ENCODE measurements at places on chromosomes 12 and 14.

DNA sequence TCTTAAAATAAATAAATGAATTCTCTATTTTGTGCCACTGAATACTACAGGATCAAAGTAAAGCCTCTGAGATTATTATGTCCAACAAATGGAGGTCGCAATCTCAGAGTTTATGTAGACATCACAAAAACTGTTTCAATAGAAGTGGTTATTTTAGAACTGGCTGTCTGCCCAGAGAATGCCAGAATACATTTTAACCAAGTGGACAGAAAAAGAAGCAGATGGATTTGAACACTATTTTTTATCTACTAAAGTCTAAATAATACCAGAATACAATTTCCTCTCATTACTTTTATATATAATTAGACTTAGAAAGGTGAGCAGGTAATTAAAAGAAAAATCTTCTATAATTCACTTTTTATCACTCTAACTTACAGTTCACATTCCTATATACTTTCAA is 118.3 kb downstream of the MED13L start:
- H3K27ac ChIP-seq: no peak overlapping the region
- peaks cover 39% of the 10 kb centered on the region for H3K4me1 ChIP-seq
- H3K4me3 ChIP-seq: no peak overlapping the region
- H3K27me3 ChIP-seq: no peaks in the 10 kb centered on the region
- DNase-seq: no peak
- no peaks in the 10 kb centered on the region for H3K36me3 ChIP-seq

DNA sequence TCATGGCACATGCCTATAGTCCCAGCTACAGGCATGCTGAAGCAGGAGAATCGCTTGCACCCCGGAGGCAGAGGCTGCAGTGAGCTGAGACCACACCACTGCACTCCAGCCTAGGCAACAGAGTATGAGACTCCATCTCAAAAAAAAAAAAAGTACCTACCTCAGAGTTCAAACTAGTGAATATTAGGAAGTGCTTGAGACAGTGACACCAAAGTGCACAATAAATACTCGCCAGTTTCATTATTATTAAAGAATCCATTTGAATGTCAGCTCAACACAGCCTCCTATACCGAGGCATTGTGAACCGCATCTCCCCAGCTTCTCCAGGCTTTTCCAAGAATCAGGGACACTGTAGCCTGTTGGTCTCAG is 5.0 kb downstream of the GAPDH start:
- no peak overlapping the region for H3K4me3 ChIP-seq
- H3K27ac ChIP-seq: peak overlapping the region; percentile 14
- no peak for DNase-seq
- H3K36me3 ChIP-seq: peaks cover 51% of the 10 kb centered on the region
- no peaks in the 10 kb centered on the region for H3K27me3 ChIP-seq

DNA sequence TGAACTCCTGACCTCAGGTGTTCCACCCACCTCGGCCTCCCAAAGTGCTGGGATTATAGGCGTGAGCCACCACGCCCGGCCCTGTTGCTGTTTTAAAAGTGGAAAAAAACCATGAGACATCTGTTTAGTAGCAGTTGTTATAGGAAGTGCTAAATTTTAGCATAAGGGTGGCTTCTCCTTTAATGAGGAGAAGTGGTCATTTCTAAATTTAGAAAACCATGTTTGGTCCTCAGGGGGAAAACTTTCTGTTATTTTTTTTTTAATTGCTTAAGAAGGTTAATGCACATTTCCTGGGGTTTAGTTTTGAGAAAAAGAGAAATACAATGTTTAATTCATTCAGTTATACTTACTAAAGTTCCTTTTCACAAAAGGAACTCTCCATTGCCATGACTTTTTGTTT is 102.1 kb downstream of the MYRFL start:
- H3K4me1 ChIP-seq: peaks cover 30% of the 10 kb centered on the region
- H3K27me3 ChIP-seq: no peaks in the 10 kb centered on the region
- H3K27ac ChIP-seq: no peak overlapping the region
- no peaks in the 10 kb centered on the region for H3K36me3 ChIP-seq
- no peak overlapping the region for H3K4me3 ChIP-seq
- no peak for DNase-seq

DNA sequence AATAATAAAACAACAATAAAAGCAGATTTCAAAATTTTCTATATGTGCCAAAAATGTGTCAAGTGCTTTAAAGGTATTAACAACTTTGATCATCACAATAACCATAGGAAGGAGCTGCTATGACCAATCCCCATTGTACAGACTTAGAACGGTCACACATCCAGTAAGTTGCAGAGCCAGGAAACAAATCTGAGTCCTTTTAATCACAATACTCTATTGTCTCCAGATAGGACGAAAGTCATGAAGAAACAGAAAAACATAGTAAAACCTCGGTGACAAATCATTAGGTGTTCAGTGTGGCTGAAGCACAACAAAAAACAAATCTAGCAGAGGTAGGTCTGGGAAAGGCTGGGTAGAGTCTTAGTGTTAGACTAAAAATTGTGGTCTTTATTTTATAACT is 178.8 kb downstream of the GRIP1 start:
- H3K27me3 ChIP-seq: peaks cover 10% of the 10 kb centered on the region
- no peak overlapping the region for H3K27ac ChIP-seq
- DNase-seq: no peak
- H3K4me3 ChIP-seq: no peak overlapping the region
- H3K4me1 ChIP-seq: no peaks in the 10 kb centered on the region
- H3K36me3 ChIP-seq: no peaks in the 10 kb centered on the region

Measured in stimulated activated naive B cell treated with anti-CD40 and anti-IgM and Interleukin-4, amounts not matched to agents 10 μg/mL and 1 μg/mL and 100 μg/mL, for 72 hours (primary cell).